Stimulated activated CD4-positive, alpha-beta T cell treated with anti-CD3 and anti-CD28 coated beads, Interleukin-1b, Interleukin-23, amount 100 ng/mL, for 48 hours (primary cell): ENCODE measurements at places on chromosomes 1 and 21.

DNA sequence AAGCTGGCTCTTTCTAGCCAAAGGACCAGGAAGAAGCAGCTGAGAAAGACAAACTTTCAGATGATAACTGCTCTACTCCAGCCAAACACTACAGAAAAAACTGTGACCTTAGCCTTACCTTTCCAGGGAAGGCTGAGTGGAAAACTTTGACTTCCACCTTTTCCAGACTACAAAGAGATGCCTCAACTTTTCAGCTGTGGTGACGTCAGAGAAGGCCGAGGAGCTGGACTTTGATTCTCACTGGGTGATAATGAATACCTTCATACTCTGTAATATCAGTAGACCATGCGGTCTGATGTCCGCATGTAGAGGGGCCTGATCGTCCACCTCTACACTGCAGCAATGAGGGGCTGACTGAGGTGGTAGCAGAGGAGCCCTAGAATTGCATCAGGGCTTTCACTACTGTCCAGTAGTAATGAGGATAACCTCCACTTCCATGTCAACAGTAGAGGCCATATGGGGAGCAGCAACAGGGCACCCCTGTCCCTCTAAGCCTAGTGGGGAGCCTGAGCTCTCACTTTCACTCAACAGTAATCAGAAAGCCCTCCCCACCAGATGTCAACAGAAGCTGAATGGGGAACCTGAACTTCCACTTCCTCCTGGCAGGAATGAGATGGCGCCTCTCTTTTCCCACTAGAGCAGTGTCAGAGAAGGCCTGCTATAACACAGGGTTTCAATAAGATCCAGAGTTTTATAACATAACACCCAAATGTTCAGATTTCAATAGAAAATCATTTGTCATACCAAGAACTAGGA lies 28.4 kb upstream of the PADI1 start:
- DNase-seq, result no peak

GRCh38 chr1:227763246-227764018 lies 28.2 kb downstream of the SNAP47 start:
- no peak for DNase-seq

DNA sequence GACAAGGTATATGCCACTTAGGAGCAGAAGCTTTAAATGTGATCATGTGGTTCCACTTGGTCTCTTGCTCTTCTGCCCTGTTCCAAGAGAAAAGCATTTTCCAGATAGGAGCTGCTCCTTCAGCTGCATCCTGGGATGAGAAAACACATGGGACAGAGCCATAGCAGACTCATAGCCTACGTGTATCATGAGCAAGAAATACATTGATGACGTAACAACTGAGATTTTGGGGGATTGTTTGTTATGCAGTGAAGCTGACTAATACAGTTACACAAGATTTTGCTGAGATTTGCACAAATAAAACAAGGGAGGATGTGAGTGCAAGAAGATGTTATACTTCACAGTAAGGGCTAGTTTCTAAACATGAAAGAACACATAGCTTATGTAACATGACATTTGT lies 36.0 kb upstream of the IRF2BP2 start:
- DNase-seq, result no peak

DNA sequence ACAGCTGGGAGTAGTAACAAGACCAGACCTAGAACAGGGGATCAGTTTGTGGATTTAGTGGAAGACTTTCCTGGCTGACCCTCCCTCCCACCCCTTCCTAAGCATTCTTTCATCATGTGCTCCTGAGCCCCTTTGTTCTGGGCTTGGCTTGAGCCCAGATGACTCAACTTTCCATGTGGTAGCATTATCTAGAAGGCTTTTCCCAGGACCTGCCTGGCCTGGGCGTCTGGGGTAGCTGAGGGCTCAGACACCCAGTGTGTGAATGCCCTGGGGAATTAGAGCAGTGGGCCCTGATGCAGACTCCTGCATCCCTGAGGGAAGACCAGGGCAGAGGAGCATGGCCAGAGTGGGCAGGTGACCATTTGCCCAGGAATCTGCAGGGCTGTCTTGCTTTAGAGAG lies 44.1 kb upstream of the TSPAN2 start:
- no peak for DNase-seq

GRCh38 chr1:2530513-2531361 lies 674 bp upstream of the HES5 start:
- no peak for DNase-seq

DNA sequence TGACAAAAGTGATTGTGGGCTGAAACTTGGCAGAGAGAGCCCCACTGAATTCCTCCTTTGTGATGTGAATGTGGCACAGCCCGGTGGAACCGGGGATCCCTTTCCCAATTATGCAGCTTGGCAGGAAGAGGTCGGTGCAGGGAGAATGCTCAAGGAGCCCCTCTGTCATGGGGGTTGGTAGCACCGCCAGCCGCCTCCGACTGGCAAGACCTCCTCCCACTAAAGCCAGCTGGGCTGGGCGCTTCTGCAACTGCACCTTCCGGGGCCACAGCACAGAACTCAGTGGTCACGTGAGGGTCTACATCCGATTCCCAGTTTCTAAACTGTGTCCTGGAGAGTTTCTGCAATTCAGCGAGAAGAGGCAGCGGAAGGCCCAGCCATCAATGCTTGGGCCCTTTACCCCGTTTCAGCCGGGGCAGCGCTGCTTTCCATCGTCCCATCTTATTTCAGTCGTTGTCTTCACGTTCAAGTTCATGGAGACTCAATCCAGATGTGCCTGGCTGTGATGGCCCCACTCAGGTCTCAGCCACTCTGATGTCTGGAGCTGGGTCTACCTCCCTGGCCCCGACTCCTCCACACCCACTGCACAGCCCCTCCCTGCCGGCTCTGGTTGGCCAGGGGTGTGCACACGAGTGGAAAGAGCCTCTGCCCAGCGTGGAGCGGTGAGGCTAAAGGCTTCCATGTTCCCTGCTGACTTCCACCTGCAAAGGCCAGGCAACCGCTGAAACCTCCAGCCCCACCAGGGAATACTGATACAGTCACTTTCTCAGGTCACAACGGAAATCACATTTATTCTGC lies 39.8 kb upstream of the FHAD1 start:
- DNase-seq, result no peak

DNA sequence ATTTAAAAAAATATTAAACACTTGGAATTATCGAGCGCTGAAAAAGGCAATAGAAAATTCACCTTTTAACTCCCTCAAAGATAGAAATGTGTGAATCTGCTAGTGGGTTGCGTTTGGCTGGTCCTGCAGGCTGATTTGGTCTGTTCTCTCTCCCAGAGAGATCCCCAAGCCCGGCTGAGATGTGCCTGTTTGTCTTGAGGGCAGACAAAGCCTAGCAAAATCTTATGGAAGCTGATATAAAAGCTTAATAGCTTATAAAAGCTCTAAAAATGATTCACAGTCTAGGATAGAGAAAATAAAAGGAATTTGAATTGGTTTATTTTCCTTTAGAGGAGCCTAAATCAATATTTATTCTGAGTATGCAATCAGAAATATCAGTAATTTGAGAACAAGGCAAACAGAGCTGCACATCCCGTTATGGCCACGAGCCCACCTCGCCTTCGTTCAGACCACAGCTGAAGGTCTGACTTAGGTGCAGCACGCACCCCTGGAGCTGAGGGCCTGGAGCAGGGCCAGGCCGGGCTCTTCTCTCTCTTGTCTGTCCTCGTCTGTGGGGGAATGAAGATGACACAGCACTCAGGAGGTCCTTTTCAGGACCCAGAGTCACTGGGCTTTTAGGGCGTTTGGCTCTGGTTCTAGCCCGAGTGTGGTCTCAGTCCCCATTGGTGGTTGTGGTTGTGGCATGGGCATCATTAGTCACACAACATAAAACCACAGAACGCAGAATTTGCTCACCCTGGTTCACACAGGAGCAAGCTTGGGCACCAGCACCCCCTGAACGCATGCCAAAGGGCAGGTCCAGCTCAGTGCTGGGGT lies 18.6 kb downstream of the PDE9A start:
- DNase-seq, result no peak

DNA sequence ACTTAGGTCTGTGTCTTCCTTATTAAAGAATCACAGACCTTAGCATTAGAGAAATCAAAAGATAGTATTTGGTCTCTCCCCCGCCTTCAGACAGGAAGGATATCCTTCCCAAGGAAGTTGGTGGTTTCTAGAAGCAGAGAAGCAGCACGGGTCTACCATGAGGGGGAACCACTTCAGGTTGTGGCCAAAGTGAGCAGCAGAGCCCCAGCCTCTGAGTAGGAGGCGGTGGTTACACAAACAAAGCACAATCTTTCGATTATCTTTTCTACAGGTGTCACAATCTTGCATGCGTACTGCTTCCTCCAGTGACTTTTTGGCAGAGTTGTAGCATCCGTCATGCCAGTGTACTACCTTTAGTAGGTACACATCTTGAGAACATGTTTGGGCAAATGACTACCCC lies 8.8 kb downstream of the PGLYRP4 start:
- DNase-seq, result no peak

DNA sequence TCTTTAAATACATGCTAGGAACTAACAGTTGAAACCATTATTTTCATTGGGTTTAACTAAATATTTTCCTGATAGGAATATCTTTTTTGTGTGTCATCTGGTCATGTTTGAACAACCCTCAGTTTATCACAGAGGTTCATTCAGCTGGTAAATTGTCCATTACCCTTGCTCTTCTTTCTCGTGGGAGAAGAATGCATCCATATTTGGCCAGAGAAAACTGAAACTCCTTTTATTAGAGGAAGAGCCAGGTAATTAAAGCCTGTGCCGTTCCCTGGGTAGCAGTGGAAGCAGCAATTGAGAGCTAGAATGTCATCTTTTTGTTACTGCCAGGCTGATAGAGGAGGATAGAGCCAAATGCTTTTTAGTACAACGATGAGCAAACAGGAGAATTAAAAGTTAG lies 587.2 kb upstream of the ZRANB2 start:
- no peak for DNase-seq

DNA sequence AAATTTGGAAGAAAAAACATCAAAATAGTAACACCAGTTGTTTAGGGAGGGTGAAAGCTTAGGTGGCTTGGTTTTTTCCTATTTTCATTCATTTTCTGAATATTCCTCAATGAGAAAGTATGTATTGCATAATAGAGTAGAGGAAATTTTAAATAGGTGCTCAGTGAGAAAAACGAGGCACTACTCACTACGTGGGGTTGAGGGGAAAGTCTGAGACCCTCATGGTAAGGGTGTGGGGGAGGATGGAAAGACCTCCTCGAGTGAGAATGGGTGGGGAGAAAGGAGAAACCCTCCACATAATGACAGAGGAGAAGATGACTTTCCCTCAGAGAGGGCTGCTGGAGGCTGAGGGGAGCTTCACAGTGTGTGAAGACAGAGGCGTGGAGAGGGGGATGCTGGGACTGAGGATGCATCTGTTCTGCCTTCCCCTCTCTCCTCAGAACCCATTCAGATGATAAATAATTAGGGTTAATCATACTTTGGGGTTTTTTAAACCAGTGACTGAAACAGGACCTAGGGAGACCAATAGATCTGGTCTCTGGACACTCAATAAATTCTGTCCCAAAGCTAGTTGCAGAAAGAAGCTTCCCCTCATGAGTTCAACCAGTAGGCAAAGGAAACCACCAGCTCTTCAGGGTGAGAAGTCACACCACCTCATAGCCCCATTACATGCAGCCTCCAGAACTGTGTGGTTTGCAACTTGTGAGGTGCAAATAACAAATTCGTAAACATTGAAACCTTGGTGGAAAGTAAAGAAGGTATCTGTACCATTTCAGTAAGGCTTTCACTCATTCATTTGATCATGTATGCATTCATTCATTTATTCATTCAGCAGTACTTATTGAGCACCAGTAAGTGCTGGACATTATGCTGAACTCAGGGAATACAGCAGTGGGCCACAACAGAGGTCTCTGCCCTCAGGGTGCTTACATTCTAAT lies 17.1 kb downstream of the SLAMF7 start:
- DNase-seq, result no peak

GRCh38 chr1:154418062-154418921 lies 13.1 kb downstream of the IL6R start:
- DNase-seq, result no peak

DNA sequence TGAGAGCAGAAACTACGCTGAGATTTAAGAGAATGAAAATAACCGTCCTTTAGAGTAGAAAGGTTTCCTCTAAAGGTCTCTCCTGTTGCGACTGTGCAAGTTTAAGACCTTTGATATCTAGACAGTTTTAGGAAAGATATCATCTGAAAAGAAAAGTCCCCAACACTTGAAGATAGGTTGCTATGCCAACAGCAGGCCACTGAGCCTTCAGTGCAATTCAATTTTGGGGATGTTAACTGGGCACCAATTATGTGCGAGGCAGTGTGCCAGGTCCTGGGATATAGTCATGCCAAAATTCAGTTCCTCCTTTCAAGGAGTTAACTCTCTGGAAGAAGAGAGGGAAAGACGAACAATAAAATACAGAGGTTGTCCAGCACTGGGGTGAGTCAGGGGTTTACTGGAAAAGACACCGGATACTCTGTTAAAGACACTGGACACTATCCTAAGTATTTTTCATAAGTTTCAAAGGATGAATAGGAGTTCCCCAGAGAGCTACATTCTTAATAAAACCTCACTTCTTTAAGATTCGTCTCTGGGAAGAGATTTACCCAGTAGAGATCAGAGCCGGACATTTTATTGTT lies 25.5 kb upstream of the ZNF281 start:
- DNase-seq, result no peak
